Adrenal gland (tissue), 19 donors: ENCODE measurements at places on chromosomes 1 and 21. TPM values are rescaled to one million over a fixed set of nuclear protein-coding genes. Genes with fewer than 3 reads are reported as not detected.

RIPPLY3 gene
- 0.39 TPM for total RNA-seq

CRNN gene
- not detected for total RNA-seq

PLEKHN1 gene
- total RNA-seq: not detected

TRIM67 gene
- total RNA-seq: 0.29 TPM

EVA1C gene
- total RNA-seq: 0.94 TPM

CR1L gene
- total RNA-seq: 0.47 TPM

CCDC28B gene
- 14.9 TPM for total RNA-seq

ZBTB8B gene
- 0.89 TPM for total RNA-seq

FPGT gene
- total RNA-seq: 19.4 TPM

SDCCAG8 gene
- 30.0 TPM for total RNA-seq

NR5A2 gene
- total RNA-seq: 0.69 TPM

ACKR1 gene
- total RNA-seq: 11.3 TPM

TNFAIP8L2 gene
- 6.3 TPM for total RNA-seq

CHRNB2 gene
- 1.4 TPM for total RNA-seq
